ENCODE measurements at places on chromosomes 5 and 9.

GRCh38 chr9:8136477-8136876, 336.9 kb upstream of the DMAC1 start:
- no peak for DNase-seq

DNA sequence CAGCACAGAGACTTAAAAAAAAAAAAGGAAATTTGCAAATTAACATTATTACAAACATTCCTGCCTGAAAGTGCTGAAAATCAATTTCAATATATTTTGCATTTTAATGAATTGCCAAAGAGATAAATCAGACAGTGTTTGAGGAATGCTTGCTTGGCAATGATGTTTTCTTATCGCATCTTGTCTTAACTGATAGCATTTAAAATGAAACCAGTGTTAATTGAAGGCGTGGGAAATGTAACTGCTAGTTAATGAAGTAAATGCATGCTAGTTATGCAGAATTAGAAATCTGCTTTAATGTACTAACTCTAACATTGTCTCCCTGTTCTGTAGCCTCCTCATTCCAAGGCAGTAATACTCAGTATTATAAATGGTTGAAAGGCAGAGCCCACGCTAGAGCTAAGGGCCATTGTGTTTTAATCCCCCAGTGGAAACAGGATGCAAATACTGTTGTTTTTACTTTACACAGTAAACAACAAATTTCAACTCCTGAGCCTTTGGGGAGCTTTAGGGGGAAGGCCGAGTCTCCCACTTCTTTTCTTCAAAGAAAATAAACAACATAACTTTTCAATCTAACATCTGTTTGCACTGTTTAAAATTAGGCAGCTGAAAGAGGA, 586.9 kb downstream of the TLE4 start:
- no peak for DNase-seq

- no peak for DNase-seq
Measured at GRCh38 chr9:79477241-79477840, 94.4 kb upstream of the TLE4 start.

- DNase-seq = no peak
Measured at GRCh38 chr9:70603020-70603411, 188.6 kb upstream of the KLF9 start.

DNA sequence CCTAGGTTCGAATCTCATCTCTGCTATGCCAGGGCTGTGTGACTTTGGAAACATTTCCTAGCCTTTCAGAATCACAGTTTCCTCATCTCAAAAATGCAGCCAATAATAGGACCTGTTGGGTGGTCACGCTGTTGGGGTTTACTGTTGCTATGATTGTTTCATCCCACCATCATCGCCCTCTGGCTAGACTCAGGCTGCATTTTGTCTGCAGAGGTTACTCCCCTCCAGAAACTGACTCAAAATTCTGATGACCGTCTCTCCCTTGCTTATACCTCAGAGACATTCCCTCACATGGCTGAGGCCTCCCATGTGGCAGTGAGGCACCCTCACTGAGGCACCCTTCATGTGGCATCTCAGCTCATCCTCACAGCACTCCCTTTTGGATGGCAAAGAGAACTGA, 61.6 kb downstream of the COL27A1 start:
- no peak for DNase-seq

DNA sequence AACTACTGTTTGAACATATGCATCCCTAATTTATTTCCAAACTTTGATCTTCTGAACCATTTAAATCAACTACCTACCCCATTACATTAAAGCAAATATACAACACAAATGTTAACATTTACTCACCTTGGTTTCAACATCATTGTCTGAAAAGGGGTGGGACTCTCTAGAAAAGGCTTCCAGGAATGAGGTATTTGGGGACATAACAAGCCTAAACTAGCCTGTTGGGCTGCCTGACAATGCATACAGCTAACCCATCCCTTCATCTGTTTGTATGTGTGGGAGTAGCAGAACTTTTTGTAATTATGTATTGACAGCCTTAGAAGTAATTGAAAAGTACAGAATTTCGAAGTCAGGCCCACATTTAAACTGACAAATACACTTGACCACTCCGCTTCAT, 2225.9 kb upstream of the C9orf72 start:
- DNase-seq = peak; percentile 70

GRCh38 chr9:110016340-110016739, 191.6 kb downstream of the C9orf152 start:
- peak; percentile 57 for DNase-seq

- DNase-seq = no peak
Measured at GRCh38 chr9:133054194-133054890, 7.4 kb upstream of the CEL start.

GRCh38 chr5:154727361-154727760, 27.8 kb upstream of the LARP1 start:
- no peak for DNase-seq

DNA sequence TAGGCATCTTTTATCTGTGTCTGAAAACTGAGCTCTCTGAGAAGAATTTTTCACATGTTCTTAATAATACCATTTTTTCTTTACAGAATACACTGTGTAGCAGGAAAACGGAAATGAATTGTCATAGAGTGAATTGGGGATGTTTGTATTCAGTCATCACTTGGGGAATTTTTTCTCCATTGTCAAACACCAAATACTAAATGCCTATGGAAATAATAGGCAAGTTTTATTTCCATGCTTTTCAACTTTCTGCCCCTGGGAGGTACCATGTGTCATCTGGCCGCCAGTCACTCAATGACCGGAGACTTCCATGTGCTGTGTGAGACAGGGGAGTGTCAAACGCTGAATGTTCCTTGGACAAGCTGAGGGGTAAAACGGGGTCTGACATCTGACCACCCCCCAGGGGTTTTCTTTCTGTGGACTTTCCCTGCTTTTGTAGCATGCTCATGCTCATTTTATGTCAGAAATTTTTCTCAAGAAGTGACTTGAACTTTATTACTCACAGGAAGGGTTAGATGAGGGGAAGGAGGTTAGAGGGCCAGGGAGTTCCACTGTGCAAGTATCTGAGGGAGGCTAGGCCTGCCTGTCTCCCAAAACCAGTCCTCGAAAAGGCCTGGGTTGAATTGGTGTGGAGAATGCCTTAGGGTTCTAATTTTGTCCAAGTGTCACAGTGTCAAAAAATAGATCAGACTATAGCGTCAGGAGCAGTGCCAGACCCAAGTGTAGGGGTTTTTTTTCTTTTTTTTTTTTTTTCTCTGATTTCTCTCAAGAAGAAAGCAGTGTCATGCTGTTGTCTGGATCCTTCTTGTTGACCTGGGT, 438.6 kb downstream of the AGTPBP1 start:
- DNase-seq = no peak

GRCh38 chr9:128473104-128473503, 17.3 kb downstream of the ODF2 start:
- no peak for DNase-seq

DNA sequence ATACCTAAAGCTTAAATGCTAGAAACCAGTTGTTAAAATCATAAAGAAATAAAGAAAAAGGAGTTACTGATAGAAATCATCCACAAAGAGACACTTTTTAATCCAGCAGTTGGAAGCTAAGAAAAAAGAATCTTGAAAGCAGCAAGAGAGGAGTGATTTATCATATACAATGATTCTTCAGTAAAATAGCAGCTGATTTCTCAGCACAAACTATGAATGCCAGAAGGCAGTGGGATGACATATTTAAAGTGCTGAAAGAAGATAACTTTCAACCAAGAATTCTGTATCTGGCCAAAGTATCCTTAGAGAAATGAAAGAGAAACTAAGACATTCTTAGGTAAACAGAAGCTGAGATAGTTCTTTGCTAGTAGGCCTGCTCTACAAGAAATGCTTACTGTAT, 366.0 kb downstream of the HTR1A start:
- no peak for DNase-seq

GRCh38 chr5:154474396-154475334, 3.4 kb downstream of the HAND1 start:
- DNase-seq = no peak

- no peak for DNase-seq
Measured at GRCh38 chr9:72412483-72413040, 47.6 kb upstream of the ZFAND5 start.

- DNase-seq = no peak
Measured at GRCh38 chr5:28077291-28078240, 1039.2 kb upstream of the CDH9 start.

GRCh38 chr9:77830618-77831285, 182.6 kb upstream of the GNA14 start:
- DNase-seq = no peak

DNA sequence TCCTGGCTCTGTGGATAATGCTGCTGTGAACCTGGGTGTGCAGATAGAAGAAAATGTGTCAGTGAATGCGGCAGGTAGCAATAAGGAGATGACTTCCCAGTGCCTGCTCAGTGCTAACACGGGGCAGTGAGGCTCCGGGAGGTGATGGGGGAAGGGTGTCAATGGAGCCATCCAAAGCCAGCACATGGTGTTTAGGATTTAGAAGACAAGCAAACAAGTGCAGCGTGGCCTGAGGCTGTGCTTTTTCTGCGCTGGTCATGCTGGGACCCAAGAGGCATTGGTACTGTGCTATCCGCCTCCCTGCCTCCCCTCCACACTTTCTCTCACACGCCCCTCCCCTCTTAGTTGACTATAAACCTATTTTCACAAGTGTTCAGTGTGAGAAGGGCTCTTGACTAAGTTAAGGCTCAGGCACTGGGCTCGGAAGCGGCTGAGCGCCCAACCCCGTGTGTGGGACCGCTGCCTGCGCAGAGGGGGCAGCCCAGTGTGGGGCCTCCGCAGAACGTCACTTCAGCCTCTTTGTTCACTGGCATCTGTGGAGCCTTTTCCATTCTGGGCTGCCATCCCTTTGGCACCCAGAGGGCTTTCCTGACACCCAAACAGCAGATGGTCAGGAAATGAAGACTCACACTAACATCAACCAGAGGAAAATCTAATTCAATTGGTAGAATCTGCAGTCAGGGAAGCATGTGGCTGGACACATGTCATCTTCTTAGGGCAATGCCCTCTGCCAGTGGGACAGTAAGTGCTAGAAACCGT, 21.8 kb upstream of the NINJ1 start:
- no peak for DNase-seq

GRCh38 chr5:77180167-77181081, 30.1 kb upstream of the PDE8B start:
- DNase-seq = no peak

GRCh38 chr5:668283-668995, 24.7 kb downstream of the TPPP start:
- no peak for DNase-seq

- DNase-seq = no peak
Measured at GRCh38 chr9:135714242-135715055, 12.5 kb downstream of the KCNT1 start.

DNA sequence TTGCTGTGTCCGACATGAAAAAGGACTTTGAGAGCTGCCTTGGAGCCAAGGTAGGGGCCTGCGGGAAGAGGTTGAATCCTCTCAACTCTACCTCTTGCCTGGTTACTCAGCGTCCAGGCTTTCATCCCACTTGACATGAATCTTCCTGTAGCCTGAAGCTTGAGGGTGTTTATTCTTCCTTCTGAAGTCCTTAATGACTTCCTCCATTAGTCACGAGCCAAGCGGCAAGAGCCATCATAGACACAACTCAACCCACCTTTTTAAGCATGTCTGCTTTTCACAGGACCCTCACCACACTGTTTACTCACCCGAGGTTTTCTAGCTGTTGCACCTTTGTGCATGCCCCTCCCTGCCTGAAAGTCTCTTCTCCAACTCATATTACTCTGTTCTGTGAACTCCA, 40.2 kb downstream of the ACO1 start:
- no peak for DNase-seq

- no peak for DNase-seq
Measured at GRCh38 chr9:105232207-105232606, 12.2 kb upstream of the SLC44A1 start.

- DNase-seq = no peak
Measured at GRCh38 chr5:145509336-145510136, 325.6 kb downstream of the PRELID2 start.

- no peak for DNase-seq
Measured at GRCh38 chr5:1259806-1260480, 34.8 kb downstream of the SLC6A18 start.

GRCh38 chr5:95620870-95621838, 1.3 kb downstream of the GPR150 start:
- no peak for DNase-seq

- no peak for DNase-seq
Measured at GRCh38 chr5:91494447-91494996, 111.4 kb upstream of the ARRDC3 start.

GRCh38 chr5:138439477-138440158, 761 bp downstream of the REEP2 start:
- DNase-seq = no peak

GRCh38 chr5:72692651-72693442, 123.6 kb upstream of the TNPO1 start:
- DNase-seq = no peak

- DNase-seq = no peak
Measured at GRCh38 chr5:180305481-180305880, 13.6 kb upstream of the MAPK9 start.

DNA sequence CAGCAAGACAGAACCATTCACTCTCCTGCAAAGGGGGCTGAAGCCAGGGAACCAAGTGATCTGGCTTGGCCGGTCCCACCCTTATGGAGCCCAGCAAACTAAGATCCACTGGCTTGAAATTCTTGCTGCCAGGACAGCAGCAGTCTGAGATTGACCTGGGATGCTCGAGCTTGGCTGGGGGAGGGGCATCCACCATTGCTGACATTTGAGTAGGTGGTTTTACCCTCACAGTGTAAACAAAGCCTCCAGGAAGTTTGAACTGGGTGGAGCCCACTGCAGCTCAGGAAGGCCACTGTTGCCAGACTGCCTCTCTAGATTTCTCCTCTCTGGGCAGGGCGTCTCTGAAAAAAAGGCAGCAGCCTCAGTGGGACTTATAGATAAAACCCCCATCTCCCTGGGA, 60.5 kb downstream of the TNFSF8 start:
- no peak for DNase-seq

GRCh38 chr5:14595189-14595588, 13.6 kb downstream of the OTULINL start:
- DNase-seq = no peak

GRCh38 chr5:170638454-170639220, 134.8 kb downstream of the KCNIP1 start:
- DNase-seq = peak; percentile 87

- DNase-seq = no peak
Measured at GRCh38 chr5:160901656-160902055, 49.6 kb upstream of the ATP10B start.

- DNase-seq = no peak
Measured at GRCh38 chr9:121707477-121708424, 56.3 kb downstream of the DAB2IP start.

DNA sequence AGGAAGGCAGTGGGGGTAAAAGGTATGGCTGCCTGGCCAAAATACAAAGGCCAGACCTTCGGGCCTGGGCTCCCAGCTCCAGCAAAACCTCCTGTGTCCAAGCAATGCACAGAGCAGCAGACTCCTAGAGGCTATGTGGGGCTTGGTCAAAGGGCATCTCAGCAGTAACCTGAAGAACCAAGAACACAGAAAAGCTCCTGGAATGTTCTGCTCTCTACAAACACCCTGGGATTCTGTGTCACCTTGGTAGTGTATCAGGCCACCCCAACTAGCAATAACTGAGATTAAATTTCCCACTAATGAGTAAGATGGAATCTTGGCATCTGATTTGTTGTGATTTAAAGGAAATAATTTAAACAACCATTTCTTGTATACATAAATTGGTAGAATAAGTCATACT, 158.6 kb downstream of the GLIS3 start:
- DNase-seq = no peak

DNA sequence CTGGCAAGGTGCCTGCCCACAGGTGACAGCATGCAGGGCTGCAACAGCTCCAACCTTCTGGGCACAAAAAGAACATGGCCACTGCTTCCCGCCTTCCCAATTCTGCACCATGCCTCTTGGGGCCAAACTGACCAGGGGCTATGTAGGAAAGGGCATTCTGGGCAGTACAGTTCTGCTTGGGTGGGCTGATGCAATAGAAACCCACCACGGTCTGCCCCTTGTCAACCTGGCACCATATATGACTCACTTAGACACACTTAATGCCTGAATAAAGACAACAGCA, 40.2 kb upstream of the FCN1 start:
- no peak for DNase-seq
